Thymus (tissue), 14 donors: ENCODE measurements at places on chromosomes 4 and X. TPM values are rescaled to one million over a fixed set of nuclear protein-coding genes. Genes with fewer than 3 reads are reported as not detected.

The TSPAN7 gene
- 24.3 TPM for polyA plus RNA-seq

The GNRHR gene
- not detected for polyA plus RNA-seq

The HAUS7 gene
- 47.6 TPM for polyA plus RNA-seq

The RNF212 gene
- 11.2 TPM for polyA plus RNA-seq

The DGKK gene
- polyA plus RNA-seq, result 0.11 TPM

The DRD5 gene
- 0.11 TPM for polyA plus RNA-seq

The DMP1 gene
- polyA plus RNA-seq, result 1.1 TPM

The SLC26A1 gene
- polyA plus RNA-seq, result 0.41 TPM

The ADH5 gene
- 120 TPM for polyA plus RNA-seq

The NR3C2 gene
- polyA plus RNA-seq, result 1.8 TPM
